NCI-H2081 treated with DMSO at 0.1 percent for 48 hours (cell line): ENCODE measurements at places on chromosomes 6 and 20.

DNA sequence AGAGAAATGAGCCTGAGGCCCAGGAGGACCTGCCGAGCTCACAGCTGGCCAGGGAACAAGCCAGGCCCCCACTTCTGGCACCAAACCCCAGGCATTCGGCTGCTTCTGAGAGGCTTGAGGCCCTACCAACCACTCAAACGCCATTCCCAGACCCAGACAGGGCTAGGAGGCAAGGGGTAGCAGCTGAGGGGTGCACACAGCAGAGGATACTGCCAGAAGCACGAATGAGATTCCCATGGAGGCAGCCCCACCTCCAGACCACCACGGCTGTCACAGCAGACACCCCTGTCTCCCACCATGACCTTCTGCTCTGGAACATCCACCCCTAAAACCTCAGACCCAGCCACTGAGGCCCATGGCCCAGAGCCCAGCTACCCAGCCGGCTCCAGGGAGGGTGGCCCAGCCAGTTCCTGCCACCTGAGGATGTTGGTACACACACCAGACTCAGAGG lies 36.1 kb downstream of the NTSR1 start:
- no peak for DNase-seq

DNA sequence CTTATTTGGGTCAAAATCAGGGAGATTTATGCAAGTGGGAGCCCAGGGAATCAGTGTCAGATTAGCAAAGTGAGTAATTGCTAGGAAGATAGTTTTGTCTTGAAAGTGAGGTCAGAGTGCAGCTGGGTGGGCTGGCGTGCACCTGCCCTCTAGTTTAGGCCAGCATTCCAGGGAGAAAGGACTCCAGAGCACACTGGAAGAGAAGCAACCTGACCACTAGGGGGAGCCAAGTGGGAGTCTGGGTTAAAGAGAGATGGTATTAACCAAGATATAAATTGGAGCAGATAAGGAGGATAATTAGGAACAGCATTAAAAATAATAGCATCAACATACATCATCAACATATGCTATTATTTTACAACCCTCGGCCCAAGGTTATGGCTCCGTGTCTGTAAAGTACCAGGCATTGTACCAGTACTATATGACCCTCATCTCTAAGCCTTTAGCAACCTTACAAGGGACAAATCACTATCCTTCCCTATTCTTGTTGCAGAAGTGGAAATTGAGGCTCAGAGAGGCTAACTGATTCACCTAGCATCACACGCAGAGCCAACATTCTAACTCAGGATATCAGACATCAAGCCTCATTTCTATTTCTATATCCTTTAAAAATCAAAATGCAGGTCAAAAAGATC lies 57.8 kb downstream of the SLC2A10 start:
- peak; percentile 5 for DNase-seq

DNA sequence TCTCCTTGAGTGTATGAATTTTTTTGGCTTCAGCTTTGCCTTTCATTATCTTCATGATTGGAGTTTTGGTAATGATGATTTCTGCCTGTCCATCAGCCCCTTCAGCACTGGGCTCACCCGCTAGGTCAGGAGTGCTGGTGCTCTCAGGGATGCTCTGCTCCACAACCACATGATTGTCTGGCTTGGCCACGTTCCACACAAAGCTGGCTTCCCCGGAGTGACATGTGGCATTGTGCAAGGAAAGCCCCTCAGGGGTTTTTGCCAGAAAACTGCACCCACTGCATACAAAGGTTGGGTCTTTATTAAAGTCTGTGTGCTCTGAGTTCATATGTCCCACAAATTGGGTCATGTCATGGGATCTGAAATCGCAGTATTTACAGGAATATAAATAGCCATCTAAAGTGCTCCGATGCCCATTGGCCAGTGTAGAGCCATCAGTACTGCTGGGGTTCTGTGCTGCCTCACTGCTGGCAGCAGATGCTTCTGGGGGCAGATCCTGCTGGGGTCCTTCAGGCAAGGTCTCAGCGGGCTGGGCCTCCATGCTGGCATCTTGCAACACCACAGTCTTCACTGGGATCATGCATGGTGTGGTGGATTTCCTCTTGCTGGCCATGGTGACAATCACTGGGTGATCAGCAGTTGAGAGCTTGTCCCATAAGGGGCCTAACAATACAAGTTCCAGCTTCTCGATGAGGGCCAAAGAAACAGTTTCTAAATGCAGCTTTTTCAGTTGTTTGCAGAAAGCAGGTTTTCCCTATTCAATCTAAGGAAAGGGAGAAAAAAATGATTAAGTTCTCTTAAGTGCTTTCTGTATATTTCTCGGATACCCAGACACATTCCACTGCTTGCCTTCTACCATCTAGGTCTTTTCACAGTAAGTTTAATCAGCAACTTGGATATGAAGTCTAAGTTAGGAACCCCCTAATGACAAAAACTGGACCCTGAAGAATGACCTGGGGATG lies 67.2 kb downstream of the PLCG1 start:
- DNase-seq = no peak

DNA sequence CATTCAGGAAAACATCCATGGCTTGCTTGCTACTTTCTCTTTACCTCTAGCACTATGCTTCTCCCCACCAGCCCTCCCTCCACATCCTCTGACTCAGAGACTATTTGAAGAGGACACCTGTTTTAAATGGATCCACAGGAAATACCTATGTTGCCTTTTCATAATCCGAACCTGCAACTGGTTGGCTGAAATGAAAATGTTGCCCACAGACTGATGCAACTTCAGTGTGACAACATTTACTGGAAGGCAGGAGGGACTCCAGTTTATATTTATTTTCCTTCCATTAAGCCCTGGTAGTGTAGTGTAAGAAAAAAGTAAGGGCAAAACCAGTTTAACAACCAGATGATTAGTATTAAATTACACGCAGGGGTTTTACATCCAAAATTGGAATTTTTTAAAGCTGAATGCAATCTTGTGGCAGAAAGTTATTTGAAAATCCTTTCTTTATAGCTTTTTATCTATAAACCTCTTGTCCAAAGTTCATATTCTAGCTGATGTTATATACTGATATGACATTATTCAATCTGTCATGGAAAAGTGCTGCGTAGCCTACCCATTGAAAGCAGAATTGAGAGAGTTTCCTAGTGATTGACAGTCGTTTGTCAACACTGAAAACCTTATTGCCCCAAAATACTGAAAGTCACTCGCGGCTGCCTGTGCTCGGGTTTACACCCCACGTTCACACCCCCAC lies 881 bp upstream of the AIG1 start:
- no peak for DNase-seq

DNA sequence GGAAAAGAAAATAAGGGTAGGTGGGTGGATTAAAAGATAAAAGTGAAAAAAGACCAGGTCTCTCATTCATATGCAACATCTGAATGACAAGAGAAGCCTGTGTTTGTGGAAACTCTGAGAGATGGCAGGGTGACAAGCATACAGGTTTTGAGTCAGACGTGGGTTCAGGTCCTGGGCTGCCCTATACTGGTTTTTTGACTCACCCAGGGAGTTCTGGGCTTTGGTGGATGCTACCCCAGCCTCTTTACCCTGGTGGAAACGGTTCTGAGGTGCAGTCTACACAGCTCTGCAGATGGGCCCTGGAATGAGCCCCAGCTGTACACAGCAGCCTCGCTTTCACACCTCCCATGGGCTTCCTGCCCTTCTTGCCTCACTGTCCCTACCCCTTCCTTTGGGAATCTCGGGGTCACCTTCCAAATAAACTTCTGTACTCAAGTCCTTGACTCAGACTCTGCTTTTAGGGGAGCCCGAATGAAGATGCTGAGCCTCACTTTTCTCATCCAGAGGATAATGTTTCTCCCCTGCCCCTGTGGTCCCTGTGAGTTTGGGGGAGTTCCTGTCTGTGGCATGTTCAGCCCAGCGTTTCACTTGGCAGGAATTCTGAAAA lies 77.7 kb upstream of the CLDN20 start:
- DNase-seq = no peak
